Activated CD4-positive, alpha-beta T cell treated with anti-CD3 and anti-CD28 coated beads, Interleukin-10, Interleukin-2, amounts not matched to agents 100 ng/mL and 50 ng/mL, durations not matched to agents 16 hours and 8 hours (primary cell): ENCODE measurements at places on chromosomes 11 and 22.

GRCh38 chr22:33917744-33918406, 2.4 kb downstream of the LARGE1 start:
- DNase-seq, result no peak

- DNase-seq, result no peak
These were observed 246.6 kb downstream of the TMEM135 start for GRCh38 chr11:87284306-87284705.

GRCh38 chr11:48005136-48005535, 24.8 kb downstream of the PTPRJ start:
- peak; percentile 72 for DNase-seq

GRCh38 chr11:130197386-130198035, 37.9 kb downstream of the ST14 start:
- DNase-seq, result no peak

DNA sequence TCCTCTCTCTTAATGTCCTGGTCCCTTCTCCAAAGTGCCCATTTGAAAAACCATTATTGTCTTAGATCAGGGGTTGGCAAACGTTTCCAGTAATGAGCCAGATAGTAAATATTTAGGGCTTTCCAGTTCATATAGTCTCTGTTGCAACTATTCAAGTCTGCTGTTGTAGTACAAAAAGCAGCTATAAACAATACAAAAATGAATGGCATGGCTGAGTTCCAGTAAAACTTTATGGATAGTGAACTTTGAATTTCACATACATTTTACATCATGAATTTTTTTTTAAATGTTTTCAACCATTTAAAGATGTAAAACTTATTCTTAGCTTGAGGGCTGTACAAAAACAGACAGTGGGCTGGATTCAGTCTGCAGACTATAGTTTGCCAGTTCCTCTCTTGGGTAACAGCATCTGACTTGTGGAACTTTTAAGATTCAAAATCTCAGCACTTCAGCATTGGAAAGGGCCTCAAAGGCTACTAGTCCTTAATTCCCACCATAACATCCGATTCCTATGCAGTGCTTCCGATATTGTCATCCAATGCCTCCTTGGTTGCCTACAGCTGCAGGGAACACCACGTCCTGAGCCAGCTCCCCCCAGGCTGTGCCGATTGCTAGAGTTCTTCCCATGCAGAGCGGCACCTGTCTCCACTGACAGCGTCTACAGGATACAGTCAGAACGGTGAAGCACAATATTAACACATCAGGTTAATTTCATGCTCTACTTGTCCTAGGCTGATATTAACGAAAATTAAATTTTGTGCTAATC, 65.6 kb upstream of the E2F8 start:
- DNase-seq, result no peak

- no peak for DNase-seq
These were observed at the start of gene FIBIN for GRCh38 chr11:26993965-26994457. Gene FIBIN (plus strand): TSS chr11:26994112. CDS start chr11:26994527, 415 bp downstream.

- DNase-seq, result no peak
These were observed 2.6 kb upstream of the PEX26 start for GRCh38 chr22:18075101-18075719.

- no peak for DNase-seq
These were observed 117.6 kb upstream of the FGF3 start for GRCh38 chr11:69936771-69937170.

GRCh38 chr11:10941871-10942270, 84.0 kb upstream of the ZBED5 start:
- no peak for DNase-seq

DNA sequence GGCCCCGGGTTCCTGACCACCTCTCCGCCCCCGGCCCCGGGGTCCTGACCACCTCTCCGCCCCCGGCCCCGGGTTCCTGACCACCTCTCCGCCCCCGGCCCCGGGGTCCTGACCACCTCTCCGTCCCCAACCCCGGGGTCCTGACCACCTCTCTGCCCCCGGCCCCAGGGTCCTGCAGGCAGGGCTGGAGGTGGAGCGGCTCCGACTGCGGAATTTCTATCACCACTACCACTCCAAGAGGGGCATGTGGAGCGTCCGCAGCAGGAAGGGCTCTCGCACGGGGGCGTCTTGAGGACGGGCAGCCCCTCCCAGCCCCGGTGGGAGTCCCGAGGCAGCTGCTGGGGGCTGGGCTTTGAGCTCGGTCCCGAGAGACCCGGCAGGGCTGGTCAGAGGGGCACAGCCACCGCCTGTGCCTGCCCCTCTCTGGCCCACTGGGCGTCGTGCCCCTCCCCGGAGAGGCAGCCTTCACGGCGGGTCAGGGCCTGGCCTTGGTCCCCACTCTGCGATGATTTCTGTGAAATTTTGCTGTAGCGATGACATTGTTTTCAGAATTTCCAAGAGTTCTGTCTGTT, 12.3 kb downstream of the B4GALNT4 start:
- DNase-seq, result no peak

DNA sequence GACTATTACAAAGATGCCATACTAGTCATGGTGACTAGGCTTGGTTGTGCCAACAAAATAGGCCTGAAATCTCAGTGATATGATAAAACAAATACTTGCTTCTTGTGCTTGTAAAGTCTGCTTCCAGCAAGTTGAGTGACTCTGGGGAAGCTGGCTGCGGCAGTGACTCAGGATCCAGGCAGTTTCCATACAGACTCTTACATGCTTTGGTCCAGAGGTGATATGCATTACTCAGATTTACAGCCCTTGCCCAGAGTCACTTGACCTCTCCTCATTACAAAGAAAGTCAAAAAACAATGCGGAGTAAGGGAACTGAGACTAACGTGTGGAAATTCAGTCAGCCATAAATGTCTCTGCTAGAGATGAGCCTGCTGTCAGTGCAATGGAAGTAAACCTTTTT, 387.5 kb downstream of the KCNA4 start:
- DNase-seq, result no peak

GRCh38 chr11:563066-563811, 2.5 kb downstream of the RASSF7 start:
- DNase-seq, result no peak
